ENCODE measurements at places on chromosomes 3 and 15.
A peak's percentile ranks its signal among the peaks of the same experiment; 100 is the strongest.

- DNase-seq, result no peak
Observed at GRCh38 chr3:43190670-43191069, 84.8 kb upstream of the POMGNT2 start.

DNA sequence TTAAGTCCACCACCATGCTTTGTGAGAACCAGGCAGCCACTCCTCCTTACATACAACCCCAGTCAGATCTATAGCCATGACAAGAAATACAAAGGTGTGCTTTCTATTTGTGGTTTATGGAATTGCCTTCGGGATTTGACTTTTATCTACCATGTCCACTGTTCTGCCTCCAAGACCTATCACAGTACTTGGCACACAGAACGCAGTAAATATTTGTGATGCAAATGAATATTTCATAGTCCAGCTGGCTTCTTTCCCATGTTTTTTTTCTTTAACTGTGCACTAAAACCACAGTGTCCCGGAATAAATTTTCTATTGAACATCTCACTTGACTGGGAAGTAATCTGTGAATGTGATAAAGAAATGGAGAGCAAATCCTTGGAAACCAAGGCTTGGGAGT, 314.7 kb downstream of the RORA start:
- no peak for DNase-seq

- DNase-seq, result no peak
Observed at GRCh38 chr15:41801185-41801584, 26.7 kb upstream of the JMJD7 start.

- DNase-seq, result no peak
Observed at GRCh38 chr3:156359368-156359767, 195.5 kb downstream of the SSR3 start.

- no peak for DNase-seq
Observed at GRCh38 chr3:50168388-50168787, 13.3 kb downstream of the SEMA3F start.

- DNase-seq, result no peak
Observed at GRCh38 chr3:186132487-186132886, 23.6 kb upstream of the ETV5 start.

DNA sequence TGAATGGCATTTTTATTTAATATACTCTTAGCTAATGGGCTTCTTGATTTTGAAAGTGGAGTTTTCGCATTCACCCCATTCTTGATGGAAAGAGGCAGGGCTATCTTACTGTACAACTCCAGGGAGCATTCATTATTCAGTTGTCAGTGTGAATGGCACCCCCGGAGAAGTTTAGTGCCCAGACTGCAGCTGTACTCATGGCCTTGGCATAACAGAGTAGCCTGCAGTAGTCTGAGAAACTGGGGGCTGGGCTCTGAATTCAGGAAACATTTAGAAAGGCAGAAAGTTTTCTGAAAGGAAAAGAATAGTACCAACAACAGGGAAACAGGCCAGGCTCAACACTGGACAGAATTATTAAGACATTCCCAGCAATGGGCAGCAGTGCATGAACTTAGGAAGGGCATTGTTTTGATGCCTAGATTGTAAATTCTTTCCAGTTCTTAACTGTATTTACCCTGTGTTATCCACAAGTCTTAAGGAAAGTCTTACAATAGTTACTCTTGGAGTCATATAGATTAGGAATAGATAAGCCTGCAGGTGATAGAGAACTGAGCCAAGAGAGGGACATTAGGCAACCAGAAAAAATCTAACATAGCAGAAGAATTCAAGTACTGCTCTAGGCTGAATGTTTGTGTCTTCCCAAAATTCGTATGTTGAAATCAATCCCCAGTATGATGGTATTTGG, 44.4 kb downstream of the TIPARP start:
- no peak for DNase-seq

- DNase-seq, result no peak
Observed at GRCh38 chr15:31300208-31300661, 26.4 kb upstream of the KLF13 start.

DNA sequence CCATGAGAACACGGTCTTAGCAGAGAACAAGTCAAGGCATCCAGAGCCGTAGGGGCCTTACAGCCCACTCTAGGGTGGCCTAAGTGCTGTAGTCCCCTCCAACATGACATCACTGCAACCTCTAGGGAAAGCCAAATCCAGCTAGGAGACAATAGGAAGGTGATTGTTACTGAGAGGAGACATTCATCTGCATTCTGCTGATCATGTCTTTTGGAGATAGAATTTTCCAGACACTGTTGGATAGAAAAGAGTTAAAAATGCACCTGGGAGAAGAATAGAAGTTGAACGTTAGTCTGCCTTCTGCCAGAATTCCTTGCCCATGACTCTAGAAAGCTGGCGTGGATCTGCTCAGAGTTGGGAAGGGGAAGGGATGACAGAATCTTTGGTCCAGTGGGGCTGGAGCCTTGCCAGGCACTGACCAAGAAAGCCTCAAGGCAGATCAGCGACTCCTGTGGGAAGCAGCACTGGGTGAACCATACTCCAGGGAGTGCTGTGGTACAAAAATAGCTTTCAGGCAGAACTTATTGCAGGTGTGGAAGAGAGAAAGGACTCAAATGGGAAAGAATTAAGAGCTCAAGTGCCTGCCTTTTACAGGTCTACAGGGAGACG, 44.8 kb upstream of the RAF1 start:
- no peak for DNase-seq

DNA sequence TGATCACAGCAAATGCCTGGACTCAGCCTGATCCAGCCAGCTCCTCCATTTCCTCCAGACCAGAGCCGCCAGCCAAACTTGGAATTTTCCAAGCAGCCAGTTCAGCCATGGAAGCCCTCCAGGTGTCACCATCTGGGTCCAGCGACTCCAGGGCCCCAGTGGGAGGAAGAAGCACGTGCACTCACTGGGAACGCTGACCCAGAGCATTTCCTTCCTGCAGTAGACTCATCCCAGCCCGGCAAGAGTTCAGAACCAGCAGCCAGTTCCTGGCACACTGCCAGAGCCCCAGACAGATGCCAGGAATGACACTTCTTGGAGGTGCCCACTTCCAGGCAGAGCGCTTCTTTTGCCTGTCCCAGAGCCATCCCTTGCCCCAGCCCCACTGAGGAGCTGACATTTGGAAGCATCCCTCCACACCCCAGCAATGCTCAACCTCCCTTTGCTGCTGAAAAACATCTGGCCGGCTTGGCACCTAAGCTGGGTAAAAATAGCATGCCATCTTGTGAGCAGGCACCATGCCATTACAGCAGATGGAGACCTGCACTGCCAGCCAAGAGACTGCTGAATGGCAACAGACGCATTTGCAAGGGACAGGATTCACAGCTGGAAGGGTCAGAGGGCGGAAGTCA, 460.3 kb upstream of the PROK2 start:
- DNase-seq, result no peak

DNA sequence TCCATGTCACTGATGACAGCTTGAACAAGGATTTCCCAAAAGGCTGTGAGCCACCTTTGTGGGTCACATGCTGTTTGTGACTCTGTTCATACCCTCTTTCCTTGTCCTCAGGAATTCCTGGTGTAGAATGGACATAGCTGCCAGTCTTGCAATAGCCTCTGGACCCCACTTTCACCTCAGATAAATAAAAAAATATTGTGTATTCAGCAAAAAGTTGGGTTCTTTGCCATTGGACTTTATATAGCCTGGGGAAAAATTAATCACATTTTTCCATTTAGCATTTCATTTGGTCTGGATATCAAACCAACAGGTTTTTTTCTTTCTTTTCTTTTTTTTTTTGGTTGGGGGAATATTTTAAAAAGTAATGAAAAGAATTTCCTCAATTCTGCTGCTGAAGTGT, 144.8 kb downstream of the PDCD6IP start:
- no peak for DNase-seq

GRCh38 chr3:42012935-42013690, 51.2 kb upstream of the ULK4 start:
- DNase-seq, result peak; percentile 11

DNA sequence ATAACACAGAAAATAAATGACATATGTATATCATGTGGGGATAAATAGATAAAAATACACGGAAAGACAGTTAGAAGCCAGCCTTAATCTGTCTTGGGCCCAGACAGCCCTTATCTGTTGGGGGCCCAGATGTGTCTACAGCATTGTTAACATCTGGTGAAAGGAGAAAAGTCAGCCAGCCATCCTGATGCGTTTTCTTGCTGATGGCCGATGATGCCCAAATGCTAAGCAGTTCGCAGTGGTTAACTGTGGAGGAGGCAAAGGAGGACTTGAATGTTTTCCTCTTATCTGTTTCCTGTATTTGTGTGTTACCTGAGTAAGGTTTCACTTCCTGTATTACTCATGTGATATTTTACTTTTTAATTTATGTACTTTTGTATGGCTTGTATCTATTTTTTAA, 46.2 kb downstream of the NOX5 start:
- DNase-seq, result no peak

DNA sequence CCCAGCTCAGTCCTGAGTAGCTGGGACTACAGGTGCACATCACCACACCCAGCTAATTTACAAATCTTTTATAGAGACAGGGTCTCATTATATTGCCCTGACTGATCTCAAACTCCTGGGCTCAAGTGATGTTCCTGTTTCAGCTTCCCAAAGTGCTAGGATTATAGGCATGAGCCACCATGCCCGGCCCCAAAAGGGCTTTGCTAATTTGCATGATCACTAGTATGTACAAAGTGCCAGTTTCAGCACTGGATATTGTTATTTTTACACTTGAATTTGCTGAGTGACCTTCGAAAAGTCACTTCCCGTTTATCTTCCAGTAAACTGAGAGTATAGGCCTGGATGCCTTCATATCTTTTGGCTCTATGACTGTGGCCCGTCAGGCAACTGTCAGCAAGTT, 12.2 kb downstream of the CLN6 start:
- no peak for DNase-seq

DNA sequence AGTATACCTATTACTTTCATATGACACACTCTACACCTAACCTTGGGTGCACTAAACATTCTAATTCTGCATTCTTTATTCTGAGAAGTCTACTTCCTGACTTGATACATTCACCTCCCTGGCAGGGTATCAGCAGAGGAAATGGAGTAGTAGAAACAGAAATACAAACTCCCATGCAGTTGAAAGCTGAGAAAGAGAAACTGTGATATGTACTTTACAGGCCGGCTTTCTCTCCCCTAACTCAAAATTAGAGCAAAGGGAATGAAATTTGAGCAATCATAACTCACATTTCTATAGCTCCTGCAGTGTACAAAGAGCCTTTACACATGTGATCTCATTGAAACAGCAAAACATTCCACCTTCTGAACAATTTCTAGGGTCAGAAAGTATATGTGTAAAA, 135.5 kb upstream of the COL8A1 start:
- DNase-seq, result no peak

DNA sequence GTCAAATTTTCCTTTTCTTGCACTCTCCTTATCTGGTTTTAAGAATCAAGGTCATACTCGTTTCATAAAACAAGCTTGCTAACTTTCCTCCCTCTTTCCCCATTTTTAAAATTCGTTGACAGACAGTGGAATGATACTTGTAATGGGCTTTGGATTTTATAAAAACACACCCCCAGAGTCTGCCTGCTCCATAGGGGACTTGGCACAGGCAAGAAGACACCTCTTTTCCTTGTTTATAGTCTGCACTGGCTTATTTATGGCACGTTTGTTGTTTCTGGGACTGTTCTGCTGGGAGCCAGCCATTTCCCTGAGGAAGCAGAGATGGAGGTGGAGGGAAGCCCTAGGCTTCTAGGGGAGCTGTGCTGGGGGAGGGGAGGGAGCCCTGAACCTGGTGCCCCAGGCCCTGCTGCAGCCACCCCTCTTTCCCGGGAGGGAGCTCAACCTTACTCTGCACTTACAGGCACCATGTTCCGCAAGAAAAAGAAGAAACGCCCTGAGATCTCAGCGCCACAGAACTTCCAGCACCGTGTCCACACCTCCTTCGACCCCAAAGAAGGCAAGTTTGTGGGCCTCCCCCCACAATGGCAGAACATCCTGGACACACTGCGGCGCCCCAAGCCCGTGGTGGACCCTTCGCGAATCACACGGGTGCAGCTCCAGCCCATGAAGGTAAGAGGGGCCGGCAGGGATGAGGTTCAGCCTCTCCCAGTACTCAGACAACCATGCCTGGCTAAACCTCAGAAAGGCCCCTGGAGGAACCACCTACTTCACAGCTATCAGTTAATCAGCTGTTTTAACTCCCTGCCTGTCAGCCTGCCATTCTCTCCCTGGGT, 18.3 kb downstream of the ANKRD63 start:
- no peak for DNase-seq

DNA sequence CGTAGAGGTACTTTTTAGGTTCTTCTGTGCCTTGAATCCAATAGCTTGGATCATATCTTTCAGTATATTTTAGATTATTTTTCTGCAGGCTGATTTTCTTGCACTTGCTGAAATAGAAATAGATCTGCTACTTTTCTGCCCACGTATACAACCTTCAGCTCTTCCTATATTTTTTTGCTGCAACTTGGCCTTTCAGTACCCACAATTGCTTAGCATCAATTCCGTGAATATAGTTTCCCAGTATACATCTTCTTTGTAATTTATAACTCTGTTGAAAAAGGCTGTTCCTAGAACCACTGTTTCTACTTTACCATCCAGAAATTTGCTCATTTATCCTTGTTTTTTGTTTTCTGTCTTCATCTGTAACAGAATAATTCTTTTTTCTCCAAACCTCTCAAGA, 36.2 kb downstream of the GTF2E1 start:
- no peak for DNase-seq

GRCh38 chr3:6644070-6644929, 216.6 kb upstream of the GRM7 start:
- no peak for DNase-seq

DNA sequence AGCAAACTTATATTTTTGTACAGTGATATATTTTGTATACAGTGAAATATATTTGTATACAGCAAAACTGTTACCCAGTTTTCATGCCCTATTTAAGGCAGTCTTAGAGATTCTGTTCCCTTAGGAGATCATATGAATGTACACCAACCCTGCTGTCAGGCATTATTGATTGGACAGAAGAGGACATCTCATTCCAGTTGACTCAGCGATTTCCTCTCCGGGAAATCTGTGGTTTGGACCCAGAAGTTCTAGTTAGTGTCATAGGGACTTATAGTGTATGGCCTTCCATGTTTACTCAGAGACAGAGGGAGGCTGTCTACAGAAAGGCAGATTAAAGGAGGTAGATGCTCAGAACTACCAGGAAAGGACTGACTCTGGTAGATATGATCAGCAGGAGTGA, 318.8 kb upstream of the KCNMB2 start:
- no peak for DNase-seq

GRCh38 chr3:107976202-107976800, 114.5 kb downstream of the CD47 start:
- DNase-seq, result no peak

DNA sequence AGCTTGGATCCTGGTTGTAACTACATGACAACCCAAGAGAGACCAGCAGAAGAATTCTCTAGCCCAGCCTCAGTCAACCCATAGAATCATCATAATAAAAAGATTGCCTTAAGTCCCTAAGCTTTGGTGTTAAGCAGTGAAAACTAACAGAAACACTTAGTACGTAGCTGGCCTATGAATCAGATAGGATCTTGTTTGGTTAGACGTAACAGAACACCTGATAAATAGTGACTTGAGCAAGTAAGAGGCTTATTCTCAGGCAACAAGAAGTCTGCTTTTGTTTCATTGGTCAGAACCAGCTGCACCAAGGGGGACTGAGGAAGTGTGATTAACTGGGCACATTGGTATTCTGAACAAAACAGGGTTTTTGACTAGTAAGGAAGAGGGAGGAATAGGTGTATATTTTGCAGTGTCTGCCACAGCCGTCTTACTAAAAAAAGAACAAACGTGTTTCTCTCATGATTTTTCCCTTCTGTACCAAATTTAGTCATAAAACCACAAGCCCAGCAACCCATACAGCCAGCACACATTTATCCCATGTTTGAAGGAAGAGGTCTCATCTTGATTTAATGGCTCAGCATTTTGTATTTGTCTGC, 53.3 kb upstream of the GLCE start:
- DNase-seq, result no peak
